Stimulated activated CD8-positive, alpha-beta memory T cell treated with anti-CD3 and anti-CD28 coated beads, Interleukin-15, amount 100 ng/mL, for 24 hours (primary cell): ENCODE measurements at places on chromosomes 5 and 9.
A peak's percentile ranks its signal among the peaks of the same experiment; 100 is the strongest.

- no peak for DNase-seq
Observed at GRCh38 chr9:8863886-8864544, 1064.4 kb upstream of the DMAC1 start.

- no peak for DNase-seq
Observed at GRCh38 chr5:11248966-11249365, 487.9 kb upstream of the DAP start.

GRCh38 chr9:130639124-130639765, 25.1 kb upstream of the PRDM12 start:
- no peak for DNase-seq

DNA sequence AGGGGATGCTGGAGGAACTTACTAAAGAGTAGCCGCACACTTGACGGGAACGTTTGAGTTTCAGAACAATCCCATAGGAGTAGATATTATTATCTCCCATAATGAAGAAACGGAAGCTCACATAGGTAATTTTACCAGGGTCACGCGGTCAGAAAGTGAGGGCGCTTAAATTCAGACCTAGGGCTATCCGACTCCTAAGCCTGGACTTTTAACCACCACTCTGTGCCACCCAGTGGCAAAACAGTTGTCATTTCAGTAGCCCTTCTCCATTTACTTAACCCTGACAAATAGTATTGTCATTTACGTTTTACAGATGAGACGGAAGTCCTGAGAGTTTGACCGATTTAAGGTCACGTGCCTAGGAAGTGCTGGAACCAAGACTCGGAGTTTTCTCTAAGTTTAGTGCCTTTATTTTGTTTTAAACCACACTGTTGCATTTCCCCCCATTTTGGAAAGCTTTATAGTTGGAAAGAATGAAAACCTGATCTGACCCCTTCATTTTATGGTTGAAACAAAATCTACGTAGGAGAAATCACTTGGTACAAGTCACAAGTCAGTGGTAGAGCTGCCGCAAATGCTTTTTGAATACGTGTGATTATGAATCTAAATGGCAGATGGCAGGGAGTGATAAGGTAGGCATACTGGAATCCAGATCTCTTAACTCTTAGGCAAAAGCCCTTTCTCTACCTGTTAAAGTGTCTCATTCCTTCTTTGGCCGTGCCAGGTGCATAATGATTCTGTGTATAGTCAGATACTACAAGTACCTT, 650 bp downstream of the MRRF start:
- peak; percentile 5 for DNase-seq

DNA sequence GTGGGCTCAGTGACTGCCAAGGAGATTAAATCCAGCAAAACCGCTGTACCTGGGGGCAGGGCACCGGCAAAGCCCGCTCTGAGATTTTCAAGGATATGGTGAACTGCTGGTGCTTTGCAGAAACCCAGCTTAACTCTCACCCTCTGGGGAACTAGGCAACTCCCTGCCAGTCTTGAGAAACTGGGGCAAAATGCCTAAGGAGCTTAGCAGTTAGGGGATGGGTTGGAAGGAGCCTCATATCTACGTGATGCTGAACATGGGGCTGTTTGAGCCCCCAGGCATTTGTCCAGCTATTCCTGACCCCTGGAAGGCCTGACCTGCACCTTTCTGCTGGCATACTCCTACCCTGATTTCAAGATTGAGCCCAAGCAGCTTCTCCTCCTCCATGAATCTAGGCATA, 108.6 kb upstream of the TBC1D2 start:
- no peak for DNase-seq

DNA sequence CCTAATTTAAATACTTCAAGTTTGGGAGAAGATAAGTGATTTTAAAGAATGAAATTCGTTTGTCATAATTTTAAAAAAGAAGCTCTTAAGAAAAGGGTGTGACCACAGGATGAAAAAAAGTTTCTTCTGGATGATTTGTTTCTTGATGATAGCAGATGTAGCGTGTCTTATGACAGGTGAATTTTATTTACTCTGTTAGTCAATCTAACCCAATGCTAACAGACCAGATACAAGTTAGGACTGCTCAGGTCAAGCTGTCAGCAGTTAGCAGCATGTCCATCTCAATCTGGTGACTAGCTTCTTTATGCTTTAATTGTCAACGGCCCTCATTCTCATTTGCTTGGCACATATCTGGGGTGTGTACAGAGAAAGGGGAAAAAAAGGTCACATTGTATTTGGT, 456.0 kb downstream of the BNC2 start:
- DNase-seq, result no peak

GRCh38 chr5:106720367-106720766, 950.4 kb downstream of the EFNA5 start:
- no peak for DNase-seq

DNA sequence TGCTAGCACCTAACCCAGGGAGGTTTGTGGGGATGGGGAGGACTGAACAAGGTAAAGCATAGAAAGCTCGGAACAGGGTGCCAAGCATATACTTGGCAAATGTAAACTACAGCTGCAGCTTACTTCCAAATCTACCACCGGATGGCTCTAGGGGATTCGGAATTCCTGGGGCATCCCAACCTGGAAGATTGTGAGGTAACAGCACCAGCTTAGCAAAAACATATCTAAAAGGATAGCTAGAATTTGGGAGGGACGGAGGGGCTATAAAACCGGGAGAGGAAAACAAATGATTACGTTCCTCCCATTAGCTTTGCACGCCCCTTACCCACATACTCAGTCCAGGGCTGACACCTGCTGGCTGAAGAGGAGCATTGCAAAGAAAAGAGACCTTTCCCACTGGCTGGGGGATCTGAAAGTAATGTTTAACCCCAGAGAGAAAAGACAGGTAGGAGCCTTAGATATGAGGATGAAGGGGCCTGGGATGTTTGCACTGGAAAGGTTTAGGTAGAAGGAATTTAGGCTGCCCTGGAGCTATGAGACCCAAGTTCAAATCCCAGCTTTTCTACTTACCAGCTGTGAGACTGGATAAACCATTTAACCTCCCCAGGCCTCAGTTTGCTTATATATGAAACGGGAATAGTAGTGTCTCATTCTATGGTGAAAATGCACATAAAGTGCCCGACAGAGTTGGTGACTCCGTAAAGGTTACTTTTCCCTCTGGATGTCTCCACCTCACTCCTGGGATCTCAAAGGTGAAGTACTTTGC, 73.6 kb downstream of the FAM114A2 start:
- no peak for DNase-seq

DNA sequence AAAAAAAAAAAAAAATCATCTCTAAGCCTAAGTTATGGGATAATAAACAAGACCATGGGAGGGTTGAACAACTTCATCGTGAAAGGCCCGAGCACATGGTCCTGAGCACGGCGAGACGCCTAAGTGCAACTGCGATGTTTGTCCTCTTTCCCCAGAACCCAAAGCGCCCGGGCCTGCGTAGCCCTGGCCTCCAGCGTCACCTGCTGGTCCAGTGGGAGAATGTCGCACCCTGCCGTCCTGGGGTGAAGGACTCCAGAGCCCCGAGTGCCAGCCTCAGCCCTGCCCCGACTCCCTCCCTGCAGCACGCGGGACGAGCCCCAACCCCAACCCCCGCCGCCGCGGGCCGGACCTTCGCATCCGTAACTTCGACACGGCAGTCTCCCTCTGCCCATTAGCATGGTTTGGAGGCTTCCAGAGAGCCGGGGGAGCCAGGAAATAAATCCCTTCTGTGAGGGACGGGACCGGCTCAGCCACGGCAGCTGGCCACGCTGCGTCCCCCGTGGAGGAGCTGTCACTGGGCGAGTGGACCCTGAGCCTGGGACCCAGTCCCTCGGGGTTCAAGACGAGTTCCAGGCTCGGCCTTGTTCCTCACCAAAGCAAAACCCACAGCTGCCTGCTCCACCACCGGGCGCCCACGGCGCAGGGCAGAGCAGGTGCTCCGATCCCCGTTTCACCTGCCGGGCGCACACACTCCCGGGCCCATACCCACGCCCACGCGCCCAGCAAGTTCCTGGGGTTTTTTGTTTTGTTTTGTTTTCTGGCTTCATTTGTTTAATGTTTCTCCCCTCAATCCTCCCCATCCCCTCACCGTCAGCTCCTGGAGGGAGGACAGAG, 132.5 kb upstream of the HAND1 start:
- DNase-seq, result peak; percentile 41

- no peak for DNase-seq
Observed at GRCh38 chr5:89253666-89254352, 370.8 kb upstream of the MEF2C start.

GRCh38 chr5:93673316-93673954, 68.0 kb downstream of the POU5F2 start:
- no peak for DNase-seq

- DNase-seq, result no peak
Observed at GRCh38 chr9:99573085-99573484, 248.6 kb upstream of the NR4A3 start.

DNA sequence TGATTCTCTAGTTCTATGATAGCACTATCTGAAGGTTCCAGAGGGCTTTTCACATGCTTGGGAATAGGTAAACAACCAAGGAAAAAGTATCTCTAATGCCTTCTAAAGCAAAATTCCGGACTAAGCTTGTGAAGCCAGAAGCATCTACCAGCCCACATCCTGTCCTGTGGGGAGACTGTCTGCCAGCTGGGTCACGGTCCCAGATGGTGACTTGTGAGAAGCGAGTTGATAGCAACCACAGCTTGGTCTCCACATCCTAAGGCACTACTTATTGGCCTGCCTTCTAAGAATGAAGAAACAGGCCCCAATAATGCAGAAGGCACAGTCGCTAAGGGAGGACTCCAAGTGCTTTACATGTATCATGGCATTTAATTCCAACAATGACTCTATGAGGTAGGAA, 184.1 kb upstream of the ADRA1B start:
- no peak for DNase-seq

DNA sequence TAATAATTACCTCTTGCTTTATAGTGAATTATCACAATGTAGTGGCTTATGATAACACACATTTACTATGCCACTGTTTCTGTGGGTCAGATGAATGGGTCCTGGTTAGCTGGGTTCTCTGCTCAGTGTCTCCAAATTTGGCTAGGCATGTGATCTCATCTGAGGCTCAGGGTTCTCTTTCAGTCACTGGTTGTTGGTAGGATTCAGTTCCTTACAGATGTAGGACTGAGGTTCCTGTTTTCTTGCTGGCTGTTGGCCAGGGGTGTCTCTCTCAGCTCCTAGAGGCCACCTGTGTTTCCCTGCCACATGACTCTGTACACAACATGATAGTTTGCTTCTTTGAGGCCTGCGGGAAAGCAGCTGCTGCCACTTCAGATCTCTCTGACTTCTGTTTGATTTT, 7.1 kb downstream of the NFX1 start:
- no peak for DNase-seq

- DNase-seq, result no peak
Observed at GRCh38 chr5:58462623-58463230, 2.8 kb upstream of the PLK2 start.

- no peak for DNase-seq
Observed at GRCh38 chr9:114779352-114779845, 26.4 kb downstream of the TNFSF15 start.

- DNase-seq, result no peak
Observed at GRCh38 chr5:134245101-134245604, 19.3 kb upstream of the PPP2CA start.

DNA sequence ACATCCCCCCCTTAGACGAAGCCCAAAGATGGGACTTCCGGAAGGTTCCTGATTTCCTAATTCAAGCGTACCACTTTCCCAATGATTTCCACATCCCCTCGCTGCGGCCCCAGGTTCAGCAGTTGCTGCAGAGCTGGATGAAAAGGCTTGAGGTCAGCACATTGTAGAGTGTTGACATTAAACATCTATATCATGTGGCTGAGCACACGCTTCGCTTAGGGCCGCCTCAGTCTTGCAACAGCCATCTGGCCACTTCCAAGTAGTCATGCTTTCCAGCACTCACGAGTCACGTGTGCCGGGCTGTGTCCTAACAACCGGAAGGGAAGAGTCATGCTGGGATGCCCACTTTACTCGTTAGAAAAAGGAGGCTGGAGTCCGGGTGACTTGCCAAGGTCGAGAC, 340.6 kb upstream of the IRX4 start:
- no peak for DNase-seq

GRCh38 chr5:80008995-80009765, 18.1 kb upstream of the MTX3 start:
- no peak for DNase-seq
